ENCODE measurements at places on chromosomes 3 and 15. TPM values are rescaled to one million over a fixed set of nuclear protein-coding genes. Genes with fewer than 3 reads are reported as not detected.

SI gene
- total RNA-seq = not detected

TLR9 gene
- not detected for total RNA-seq

ADPRH gene
- total RNA-seq = 32.1 TPM

- DNase-seq = no peak
Observed at GRCh38 chr3:25661694-25662437, 2.8 kb downstream of the TOP2B start.

DNA sequence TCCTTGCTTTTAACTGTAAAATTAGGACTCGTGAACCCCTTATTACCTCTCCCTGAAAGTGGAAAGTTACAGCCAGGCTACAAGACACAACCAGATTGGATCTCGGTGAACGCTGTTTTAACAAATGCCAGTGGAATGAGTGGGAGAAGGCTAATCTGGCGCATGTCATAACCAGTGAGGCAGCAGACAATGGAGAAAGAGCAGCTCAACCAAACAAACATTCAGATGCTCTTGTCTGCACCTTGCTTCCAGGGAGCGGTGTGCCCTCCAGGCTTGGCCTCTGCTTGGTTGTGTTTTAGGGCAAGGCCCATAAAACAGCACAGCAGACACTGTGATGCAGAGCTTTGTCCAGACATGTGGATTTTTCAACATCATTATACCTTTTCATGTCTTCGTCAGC lies 45.9 kb upstream of the ATP1B3 start:
- no peak for DNase-seq

- DNase-seq = no peak
Observed at GRCh38 chr3:43316783-43317460, 30.6 kb downstream of the SNRK start.

- DNase-seq = no peak
Observed at GRCh38 chr3:67809370-67809935, 155.0 kb upstream of the SUCLG2 start.

- DNase-seq = no peak
Observed at GRCh38 chr15:86121568-86122225, 42.0 kb downstream of the AGBL1 start.

DNA sequence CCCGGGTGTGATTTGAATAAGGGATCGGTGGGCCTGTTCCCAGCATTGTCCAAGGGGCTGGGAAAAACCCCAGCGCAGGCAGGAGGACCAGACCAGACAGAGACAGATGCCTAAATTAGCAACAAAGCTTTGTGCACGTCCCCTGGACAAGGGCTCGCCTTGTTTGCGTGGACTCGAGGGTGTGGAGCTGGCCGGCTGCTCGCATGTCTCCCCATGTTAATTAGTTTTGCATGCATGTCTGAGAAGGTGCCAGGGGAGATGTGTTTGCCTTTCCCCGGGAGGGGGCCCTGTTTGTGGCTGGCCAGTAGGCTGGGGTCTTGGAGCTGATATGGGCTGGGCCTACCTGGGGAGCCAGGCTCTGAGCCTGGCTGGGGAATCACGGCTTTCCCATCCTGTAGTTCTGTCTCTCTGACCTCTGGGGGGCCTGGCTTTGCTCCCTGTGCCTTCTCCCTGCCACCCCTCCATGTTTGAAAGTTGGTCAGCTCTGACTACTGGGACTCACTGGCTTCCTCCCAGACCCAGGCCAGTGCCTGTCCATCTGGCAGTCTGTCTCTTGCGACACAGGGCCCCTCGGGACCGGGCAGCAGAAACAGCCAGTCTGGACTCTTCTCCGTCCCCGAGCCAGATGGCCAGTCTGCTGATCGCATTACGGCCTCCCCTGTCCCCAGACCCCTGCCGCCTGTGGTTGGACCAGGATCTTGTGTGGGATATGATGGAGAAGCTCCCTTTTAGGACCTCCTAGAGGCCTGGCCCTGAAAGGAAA lies 55.4 kb upstream of the POLG start:
- no peak for DNase-seq

DNA sequence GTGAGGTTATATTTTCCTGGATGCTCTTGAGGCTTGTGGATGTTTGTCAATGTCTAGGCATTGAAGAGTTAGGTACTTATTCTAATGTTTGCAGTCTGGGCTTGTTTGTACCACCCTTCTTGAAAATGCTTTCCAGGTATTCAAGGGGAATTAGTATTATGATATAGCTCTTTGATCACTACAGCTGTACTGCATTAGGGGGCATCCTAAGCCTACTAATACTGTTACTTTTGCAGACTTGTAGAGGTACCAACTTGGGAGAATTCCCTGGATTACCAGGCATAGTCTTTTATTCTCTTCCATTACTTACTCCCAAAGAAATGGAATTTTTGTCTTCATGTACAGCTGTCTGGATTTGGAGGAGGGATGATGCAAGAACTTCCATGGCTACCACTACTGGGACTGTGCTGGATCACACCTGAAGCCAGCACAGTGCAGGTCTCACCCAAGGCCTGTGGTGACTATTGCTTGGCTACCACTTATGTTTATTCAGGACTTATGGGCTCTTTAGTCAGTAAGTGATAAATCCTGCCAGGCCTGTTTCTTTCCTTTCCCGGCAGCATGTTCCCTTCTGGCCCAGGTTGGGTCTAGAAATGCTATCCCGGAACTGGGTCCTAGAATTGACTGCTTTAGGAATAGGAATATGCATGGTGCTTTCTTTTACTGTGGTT lies 402.9 kb downstream of the IL20RB start:
- DNase-seq = no peak

DNA sequence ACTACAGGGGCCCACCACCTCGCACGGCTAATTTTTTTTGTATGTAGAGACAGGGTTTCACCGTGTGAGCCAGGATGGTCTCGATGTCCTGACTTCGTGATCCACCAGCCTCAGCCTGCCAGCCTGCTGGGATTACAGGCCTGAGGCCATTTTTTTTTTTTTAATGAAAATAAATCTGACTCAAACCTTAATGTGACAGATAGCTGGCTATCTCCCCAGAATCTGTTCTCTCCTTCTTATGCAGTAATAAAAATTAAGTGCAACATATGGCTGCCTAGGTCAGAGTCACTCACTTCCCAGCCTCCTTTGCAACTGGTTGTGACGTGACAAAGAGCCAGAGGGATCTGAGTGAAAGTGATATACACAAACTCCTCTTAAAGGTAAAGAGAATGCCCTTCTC lies 53.0 kb downstream of the ZNF148 start:
- no peak for DNase-seq

- no peak for DNase-seq
Observed at GRCh38 chr3:109136523-109136922, at the start of gene C3orf85. C3orf85 (plus strand) TSS chr3:109136719; CDS start chr3:109136848, 129 bp downstream.

TNFAIP8L3 gene
- total RNA-seq = 2.6 TPM

CPA3 gene
- total RNA-seq = not detected

- no peak for DNase-seq
Observed at GRCh38 chr3:61172684-61173083, 78.6 kb downstream of the FHIT start.

DNA sequence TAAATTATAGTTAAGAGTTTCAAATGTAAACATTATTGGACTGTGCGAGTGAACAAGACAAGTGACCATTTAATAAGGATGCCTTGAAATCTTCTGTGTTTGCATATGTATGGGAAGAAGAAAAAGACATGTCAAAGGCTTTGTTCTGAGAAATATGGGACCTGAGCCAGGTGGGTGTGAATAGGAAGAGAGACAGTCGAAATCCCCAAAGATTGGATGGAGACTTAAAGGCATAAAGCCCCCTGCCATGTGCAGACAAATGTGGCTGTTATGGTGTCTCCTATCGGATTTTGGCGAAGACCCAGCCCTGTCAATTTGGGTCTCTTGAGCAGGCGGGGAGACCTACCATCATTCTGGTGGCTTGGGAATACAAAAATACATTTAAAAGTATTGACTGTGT lies 16.9 kb downstream of the FXR1 start:
- DNase-seq = no peak

DNA sequence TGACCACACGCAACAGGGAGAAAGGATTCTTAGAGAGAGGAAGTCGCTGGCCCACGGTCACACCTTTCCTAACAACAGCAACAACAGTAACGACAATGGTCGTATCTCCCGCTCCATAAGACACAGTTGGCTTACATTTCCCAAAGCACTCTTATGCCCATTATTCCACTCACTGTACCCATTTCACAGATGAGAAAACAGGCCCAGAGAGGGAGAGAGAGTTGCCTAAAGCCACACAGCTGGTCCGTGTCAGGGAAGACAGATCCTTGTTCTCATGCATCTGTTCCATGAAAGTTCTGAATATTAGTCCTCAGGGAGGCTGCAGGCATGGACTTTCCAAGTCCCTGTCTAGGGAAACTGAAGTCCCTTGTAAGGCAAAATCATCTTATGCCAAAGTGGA lies 42.0 kb upstream of the ATP2B2 start:
- DNase-seq = no peak

- DNase-seq = no peak
Observed at GRCh38 chr3:26460985-26461384, 161.6 kb upstream of the LRRC3B start.

GRCh38 chr3:66761093-66761780 lies 236.9 kb upstream of the KBTBD8 start:
- DNase-seq = no peak

DNA sequence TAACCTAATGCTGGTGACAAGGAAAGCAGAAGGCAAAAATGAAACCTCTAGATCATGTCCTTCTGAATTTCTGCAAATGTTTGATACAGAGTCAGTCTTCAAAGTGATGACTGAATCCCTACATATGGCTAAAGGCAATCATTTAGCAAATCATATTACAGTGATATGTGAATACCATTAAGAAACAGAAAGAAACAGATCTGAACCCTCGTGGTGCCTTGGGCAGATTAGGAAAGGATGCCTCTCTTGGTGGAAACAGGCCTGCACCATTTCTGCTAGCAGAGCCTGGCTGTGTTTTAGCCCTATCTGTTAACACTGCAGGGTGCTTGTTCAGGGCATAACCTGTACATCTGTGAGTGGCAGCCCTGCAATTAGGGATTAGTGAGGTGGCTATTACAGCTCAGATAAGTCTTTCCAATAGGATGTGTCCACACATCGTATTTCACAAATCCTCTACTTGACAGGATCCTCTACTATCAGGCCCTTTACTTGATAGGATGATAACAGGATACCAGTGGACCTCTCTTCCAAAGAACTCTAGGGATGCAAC lies 12.1 kb downstream of the SEC22C start:
- DNase-seq = no peak

DNA sequence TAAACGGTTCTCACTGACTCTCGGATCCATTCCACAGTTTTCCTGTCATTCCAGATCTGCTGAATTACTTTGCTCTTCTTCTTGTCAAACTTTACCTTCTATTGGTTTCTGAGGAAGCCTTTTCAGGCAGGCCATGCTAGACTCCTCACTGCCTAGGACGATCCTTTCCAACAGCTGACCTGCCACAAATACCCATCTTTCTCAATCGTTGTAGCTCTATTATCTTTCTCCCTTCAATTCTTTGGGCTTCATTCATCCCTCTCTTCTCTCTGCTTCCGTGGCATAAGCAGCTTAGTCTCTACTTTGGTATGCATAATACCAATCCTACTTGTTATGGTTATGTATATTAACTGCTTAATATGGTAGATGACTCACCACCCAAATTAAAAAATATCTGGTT lies 421.8 kb downstream of the NLGN1 start:
- no peak for DNase-seq

IGSF10 gene
- total RNA-seq = 1.7 TPM

GRCh38 chr15:74201710-74202420 lies 722 bp downstream of the STRA6 start:
- no peak for DNase-seq

DNA sequence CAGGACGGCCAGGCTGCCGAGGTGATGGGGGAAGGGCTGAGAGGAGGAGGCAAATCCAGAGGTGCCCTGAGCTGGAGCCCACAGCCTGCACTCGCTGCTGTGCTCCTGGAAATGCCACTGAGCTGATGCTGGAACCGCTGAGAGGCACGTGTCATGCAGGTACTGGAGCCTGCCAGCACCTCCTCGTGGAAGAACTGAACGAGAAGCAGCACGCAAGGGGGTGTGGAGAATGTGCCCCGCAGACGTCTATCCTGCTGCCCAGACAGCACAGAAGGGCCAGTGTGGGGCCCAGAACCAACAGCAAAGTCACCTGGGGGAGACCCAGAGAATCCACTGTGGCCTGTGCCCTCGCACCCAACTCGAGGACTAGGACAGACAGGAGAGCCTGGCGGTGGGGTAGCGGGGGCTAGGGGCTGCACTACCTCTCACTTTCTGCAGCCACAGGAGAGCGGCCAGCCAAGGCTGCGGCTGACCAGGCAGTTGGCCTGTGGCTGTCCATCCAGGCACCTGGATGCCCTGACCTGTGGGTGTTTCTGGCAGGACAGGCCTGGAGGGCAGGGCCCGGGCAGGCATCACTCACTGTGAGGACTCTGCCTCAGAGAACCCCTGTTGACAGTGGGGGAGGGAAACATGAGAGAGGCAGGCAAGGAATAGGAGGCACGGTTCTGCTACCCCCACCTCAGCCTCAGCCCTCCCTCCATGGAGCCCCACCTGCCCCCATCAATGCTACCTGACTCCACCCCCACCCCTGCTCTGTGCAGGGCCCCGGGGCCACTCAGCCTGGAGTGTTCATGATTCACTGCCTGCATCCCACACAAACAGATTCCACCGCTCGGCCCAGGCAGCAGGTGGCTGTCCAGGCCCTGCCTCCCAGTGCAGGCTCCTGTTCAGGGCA lies 213.1 kb downstream of the TBC1D2B start:
- peak; percentile 56 for DNase-seq

CMTM8 gene
- total RNA-seq = 6.6 TPM

- no peak for DNase-seq
Observed at GRCh38 chr3:68878322-68878721, 54.0 kb downstream of the TAFA4 start.

DNA sequence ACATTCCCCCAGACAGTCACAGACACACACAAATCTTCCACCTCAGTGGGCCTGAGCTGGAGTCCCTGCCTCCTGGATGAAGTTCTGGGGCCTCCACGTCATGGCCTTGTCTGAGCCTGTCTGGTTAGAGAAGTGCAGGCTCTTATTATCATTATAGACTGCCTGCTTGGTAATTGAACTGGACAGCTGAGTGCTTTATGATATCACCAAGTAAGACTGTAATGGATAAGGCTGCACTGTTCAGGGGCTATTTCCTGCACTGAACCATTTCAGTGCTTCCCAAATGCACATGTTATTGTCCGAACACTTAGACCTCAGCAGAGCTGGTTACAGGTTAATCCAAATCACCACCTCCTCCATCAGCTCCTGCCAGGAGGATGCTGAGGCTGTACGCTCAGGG lies 8.7 kb upstream of the ST6GAL1 start:
- DNase-seq = no peak

PTPN23 gene
- 35.2 TPM for total RNA-seq

DNA sequence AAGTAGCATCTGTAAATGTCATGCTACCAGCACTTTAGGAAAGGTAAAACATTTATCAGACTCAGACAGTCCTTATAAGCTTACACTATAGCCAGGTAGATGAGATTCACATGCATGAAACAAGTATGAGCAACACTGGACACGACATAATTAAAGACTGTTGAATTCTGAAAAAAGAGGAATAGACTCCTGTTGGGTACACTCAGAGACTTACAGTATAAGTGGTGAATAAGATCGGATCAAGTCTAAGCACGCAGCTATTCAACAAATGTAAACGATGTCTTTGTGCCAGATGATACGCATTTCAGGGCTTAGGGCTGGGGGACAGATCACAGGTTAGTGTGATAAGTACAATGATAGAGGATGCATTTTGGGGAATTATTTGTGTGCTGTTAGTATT lies 43.2 kb upstream of the SPPL2A start:
- DNase-seq = no peak

GRCh38 chr3:52218937-52219650 lies 6.4 kb downstream of the TLR9 start:
- DNase-seq = no peak

ACOX2 gene
- total RNA-seq = 32.6 TPM

ST3GAL6 gene
- total RNA-seq = 2.7 TPM

CHDH gene
- total RNA-seq = 0.53 TPM

Measured in ascending aorta (tissue), 2 donors.